ENCODE measurements at places on chromosomes 7 and 10. TPM values are rescaled to one million over a fixed set of nuclear protein-coding genes. Genes with fewer than 3 reads are reported as not detected.

PPP1R17 gene
- total RNA-seq, result not detected

LAMB1 gene
- 183 TPM for total RNA-seq

DCLRE1A gene
- total RNA-seq, result 9.0 TPM

CALHM1 gene
- not detected for total RNA-seq

TYW1B gene
- 4.5 TPM for total RNA-seq

SRRM3 gene
- 1.00 TPM for total RNA-seq

KLLN gene
- 1.00 TPM for total RNA-seq
